LoVo (cell line): ENCODE measurements at places on chromosomes 1 and 21.

GRCh38 chr1:17891205-17892110 lies 136.3 kb downstream of the ACTL8 start:
- DNase-seq = no peak

DNA sequence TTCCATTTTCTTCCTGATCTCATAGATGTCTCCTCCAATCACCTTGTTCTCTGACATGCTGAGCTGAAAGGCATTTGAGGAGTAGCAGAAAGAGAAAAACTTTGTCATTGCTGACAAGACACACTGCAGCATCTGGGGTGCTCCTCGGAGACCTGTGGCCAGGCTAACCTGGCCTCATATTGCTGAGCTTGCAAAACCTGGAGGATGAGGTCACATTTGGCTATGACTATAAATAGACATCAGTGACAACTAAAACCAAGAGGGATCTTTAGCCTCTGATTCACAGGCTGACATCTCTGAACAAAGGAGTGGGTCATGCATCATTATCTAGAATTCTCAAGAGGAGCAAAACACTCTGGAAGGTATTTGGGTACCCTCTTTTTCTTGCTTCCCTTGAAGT lies 83.7 kb downstream of the PROX1 start:
- DNase-seq = no peak

DNA sequence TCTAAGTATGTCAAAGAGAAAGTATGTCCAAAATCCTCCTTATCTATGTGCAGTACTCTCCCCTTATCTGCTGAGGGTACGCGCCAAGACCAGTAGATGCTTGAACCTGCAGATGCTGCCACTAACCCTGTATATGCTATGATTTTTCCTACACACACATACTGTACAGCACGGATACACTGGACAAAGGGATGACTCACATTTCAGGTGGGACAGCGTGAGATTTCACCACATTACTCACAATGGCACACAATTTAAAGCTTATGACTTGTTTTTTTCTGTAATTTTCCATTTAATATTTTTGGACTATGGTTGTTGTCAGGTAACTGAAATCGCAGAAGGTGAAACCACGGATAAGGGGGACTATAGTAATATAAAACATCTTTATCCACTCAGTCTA lies 4.1 kb downstream of the ORC1 start:
- DNase-seq = no peak

- DNase-seq = peak; percentile 94
These were observed 45.8 kb downstream of the TTC39A start for GRCh38 chr1:51284487-51284954.

DNA sequence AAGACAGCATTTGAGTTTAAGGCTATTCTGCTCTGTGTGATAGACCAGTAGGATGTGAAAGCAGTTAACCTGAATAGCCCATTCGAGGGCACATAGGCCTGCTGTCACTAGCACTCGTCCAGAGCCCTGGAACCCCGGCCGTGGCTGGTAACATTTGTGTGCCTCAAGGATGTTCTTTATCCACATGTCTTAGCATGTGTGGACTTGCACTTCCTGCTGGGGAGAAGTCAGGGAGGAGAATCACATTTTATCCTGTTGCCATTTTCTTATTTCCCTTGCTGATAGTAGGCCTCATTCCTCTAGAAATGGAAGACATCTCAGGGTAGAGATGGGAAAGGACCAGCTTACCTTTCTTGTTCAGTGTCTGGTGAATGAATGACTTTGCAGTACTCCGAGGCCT lies 54.7 kb downstream of the VPS13D start:
- no peak for DNase-seq

- no peak for DNase-seq
These were observed 12.8 kb upstream of the RNU1-2 start for GRCh38 chr1:16882986-16883385.

GRCh38 chr1:31744165-31744888 lies 19.8 kb downstream of the ADGRB2 start:
- no peak for DNase-seq

DNA sequence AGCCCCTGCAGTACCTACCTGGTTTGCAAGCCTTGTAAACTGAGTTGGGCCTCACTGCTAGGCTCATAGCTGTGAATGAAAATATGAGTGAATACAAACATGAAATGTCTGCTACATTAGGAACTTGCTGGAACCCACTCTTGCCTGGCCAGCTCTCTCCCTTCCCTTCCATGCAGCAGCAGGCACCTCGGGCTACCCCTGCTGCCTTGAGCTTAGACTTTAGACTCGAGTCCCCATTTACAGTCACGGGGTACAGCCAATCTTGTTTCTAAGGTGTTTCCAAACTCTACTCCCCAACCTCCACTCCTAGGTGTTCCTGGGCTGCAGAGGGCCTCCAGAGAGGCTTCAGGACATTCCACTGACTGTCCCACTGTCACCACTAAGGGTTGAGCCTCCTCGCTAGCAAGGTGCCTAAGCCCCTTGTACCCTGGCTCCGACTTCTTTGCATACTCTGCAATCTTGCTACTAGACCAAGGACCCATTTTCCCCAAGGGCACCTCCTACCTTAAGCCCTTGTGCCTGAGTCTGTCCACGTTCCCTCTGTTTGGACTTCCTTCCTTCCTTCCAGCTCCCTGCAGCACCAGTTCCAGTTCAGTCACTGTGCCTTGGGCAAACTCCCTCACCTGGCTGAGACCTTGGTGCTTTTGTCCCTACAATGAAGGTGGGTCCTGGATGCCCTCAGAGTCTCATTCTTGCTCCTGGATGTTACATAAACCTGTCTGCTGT lies 36.9 kb downstream of the CDK18 start:
- DNase-seq = no peak

GRCh38 chr1:241846862-241847539 lies 1.0 kb upstream of the EXO1 start:
- DNase-seq = no peak

GRCh38 chr1:30642391-30643120 lies 80.8 kb downstream of the MATN1 start:
- DNase-seq = no peak

DNA sequence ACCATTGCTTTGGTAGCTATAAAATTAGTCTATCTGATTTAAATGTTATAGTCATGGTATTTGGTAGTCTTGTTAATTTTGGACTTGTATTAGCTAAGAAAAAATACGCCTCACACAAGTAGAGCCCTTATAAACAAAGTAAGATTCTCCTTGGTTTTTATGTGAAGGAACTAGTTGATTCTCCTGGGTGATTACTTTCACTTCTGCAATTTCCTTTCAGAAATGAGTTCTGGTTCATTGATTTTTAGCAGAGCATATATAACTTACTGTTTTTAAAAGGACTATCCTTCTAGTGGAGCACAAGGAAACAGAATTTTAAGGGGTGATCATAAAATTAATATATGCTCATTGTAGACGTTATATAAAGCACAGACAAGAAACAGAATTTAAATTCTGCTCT lies 120.1 kb downstream of the BACH1 start:
- no peak for DNase-seq

- no peak for DNase-seq
These were observed 79.9 kb upstream of the LYST start for GRCh38 chr1:235946571-235946981.

DNA sequence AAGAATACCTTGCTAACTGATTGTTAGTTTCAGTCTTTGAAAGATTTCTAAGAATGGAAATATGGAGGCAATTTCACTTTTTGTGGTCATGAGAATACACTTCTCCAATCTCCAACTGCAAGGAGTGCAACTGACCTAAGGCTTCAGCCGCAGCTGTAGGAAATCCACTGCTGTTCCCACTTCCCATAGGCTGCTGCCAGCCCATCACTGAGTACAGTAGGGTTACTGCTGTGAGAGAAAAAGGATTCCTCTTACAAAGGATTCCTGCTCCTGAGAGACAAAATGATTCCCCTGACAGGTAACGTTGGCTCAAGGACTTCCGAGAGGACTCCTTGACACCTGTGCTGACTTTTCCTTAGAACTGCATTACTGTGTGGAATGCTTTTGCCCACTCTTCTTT lies 87.4 kb downstream of the ADGRL4 start:
- no peak for DNase-seq

DNA sequence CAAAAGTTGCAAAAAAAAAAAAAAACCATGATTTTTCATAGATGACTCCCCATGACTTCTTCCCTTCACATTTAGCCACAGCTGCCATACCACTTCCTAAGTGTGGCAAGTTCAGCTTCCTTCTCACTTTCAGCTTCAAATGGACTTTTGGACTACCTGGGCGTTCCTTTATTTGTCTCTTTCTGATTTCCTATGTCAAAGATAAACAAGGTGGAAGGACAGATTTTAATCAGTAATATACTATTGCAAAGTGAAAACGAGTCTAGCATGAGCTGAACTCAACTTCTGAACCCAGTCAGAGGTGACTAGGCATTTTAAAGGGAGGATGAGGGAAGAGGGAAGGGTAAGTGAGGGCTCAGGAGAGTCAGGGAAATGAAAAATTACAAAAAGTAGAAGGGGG lies 14.4 kb upstream of the SCCPDH start:
- DNase-seq = peak; percentile 38

DNA sequence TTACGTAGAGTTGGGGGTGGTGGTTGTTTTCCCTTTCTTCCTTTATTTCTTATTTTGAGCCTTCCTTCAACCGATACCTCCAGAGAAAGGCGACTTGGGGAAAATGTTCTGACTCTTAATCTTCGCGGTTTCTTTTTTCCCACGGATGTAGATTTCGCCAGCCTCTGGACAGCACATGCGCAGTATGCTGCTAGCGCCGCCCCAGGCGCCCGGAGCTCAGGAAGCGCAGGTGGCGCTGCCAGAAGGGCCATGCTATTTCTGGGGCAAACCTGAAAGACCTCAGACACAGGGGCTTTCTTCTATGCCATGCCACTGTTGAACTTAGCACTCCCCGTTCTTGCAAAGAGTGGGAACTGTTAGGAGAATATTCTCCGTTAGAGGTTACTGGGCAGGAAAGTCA lies 392.1 kb downstream of the KIF26B start:
- DNase-seq = no peak

DNA sequence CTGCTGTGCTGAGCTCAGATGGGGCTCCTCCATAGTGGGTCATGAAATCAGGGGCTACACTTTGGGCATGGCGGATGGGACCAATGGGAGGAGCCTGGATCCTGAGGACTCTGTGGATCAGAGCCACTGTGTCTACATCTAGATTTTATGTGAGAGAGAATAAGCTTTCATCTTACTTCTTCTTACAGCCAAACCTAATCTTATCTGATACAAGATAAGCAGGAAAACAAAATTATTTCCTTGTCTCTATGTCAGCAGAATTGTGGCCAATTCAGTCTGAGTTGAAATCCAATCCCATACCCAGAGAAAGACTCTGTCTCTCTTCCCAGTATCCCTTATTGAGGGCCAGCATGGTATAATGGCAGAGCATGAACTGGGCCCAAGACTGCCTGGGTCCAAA lies 56.2 kb downstream of the KIF14 start:
- DNase-seq = no peak

- DNase-seq = no peak
These were observed 84.1 kb downstream of the GPR88 start for GRCh38 chr1:100622037-100622436.

DNA sequence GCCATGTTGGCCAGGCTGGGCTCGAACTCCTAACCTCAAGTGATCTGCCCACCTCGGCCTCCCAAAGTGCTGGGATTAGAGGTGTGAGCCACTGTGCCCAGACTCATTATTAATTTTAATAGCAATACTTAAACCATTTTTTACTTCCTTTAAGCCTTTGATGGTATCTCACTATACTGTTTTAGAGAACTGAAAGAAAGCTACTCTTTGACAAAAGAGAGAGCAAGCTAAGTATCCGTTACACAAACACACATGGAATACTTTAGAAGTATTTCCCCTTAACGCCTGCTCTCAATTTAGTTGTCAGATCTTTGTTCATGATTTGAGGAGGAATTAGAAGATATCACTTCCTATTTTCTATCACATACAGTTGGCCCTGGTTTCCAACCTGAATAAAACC lies 189.4 kb downstream of the COP1 start:
- DNase-seq = no peak

GRCh38 chr21:41858466-41859296 lies 20.5 kb downstream of the PRDM15 start:
- DNase-seq = no peak

DNA sequence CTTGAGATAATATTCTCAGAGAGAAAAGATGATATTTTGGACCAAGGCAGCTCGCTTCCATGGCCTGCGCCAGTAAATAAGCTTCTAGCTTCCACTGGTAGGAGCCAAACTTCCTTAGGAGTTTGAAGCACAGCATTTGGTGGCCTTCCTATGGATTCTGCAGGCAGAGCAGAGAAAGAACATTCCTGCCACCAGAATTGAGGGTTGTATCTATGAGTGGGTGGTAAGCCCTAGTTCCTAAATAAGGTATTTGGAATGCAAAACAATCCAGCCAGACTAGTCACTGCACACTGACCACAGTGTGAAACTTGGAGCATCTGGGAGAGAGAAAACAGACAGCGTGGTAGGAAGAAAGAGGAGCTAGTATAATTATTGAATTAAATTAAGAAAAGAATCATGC lies 54.1 kb upstream of the BCAR3 start:
- DNase-seq = no peak

DNA sequence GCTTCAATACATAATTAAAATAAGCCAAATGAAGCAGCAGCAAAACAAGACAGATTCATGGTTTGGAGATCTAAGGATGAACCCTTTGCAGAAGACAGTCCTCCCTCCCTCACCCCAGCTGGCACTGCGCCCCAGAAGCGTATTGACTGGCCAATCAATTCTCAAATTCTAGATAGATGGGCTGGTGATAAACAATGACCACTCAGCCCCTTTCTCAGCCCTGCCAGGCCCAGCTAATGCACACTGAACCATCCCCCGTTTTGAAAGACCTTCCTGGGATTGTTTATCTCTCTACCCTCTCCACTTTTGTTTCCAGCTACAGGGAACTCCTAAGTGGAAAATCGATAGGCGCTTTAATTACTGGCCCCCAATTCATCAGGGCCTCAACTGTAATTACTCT lies 29.0 kb downstream of the TNR start:
- no peak for DNase-seq

- no peak for DNase-seq
These were observed 7.7 kb upstream of the SDHB start for GRCh38 chr1:17061486-17061885.

GRCh38 chr1:53890522-53890941 lies 935 bp upstream of the YIPF1 start:
- no peak for DNase-seq

GRCh38 chr1:196372896-196373536 lies 235.2 kb downstream of the KCNT2 start:
- DNase-seq = peak; percentile 39

- no peak for DNase-seq
These were observed 27.1 kb downstream of the ZBTB17 start for GRCh38 chr1:15948595-15949452.

GRCh38 chr1:37602750-37603694 lies 7.3 kb upstream of the GNL2 start:
- peak; percentile 42 for DNase-seq
